ENCODE measurements at places on chromosomes 5 and 9.

DNA sequence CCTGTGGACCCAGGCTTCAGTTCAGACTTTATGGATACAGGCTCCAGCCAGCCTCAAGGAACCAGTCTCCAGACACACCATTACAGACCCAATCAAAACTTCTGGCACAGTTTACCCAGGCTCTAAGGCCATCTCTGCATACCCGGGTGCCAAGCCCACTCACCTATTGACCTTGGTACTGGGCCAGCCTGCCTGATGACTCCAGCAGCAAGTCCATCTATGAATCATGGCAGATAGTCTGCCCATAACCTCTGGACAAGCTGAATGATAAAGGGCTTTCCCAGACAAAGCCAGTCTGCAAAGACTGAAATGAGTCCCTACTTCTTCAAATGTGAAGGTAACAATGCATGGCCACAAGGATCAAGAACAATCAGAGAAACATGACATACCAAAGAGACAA is 1327.1 kb upstream of the C9orf72 start:
- DNase-seq, result no peak

GRCh38 chr5:103120607-103121200 is 603 bp downstream of the PPIP5K2 start:
- no peak for DNase-seq

- no peak for DNase-seq
Observed at GRCh38 chr9:135320331-135320730, 159.3 kb upstream of the PPP1R26 start.

DNA sequence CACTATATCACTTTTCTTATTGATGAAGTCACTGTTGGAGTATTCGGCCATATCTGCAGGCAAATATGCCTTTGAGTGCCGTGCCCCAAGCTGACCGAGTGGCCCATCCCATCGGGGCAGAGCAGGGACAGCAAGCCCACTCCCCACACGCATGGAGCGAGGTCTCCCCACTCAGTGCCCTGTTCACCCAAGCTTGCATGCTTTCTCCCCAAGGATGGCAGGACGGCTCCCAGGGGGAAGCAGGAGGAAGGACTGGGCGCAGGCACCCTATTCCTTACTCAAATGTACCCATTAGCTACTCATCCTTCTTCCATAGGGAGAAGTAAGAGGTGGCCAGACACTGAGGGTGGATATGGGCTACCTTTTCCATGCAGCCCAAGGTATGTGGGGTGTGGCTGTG is 309.0 kb downstream of the IRX1 start:
- no peak for DNase-seq

GRCh38 chr5:111583758-111584203 is 71.4 kb upstream of the STARD4 start:
- no peak for DNase-seq

DNA sequence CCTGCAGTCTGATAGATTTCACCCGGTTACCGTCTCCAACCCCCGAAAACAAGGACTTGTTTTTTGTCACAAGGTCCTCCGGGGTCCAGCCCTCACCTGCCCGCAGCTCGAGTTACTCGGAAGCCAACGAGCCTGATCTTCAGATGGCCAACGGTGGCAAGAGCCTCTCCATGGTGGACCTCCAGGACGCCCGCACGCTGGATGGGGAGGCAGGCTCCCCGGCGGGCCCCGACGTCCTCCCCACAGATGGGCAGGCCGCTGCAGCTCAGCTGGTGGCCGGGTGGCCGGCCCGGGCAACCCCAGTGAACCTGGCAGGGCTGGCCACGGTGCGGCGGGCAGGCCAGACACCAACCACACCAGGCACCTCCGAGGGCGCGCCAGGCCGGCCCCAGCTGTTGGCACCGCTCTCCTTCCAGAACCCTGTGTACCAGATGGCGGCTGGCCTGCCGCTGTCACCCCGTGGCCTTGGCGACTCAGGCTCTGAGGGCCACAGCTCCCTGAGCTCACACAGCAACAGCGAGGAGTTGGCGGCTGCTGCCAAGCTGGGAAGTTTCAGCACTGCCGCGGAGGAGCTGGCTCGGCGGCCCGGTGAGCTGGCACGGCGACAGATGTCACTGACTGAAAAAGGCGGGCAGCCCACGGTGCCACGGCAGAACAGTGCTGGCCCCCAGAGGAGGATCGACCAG is 121.3 kb downstream of the DAB2IP start:
- no peak for DNase-seq

GRCh38 chr5:52684051-52684450 is 103.7 kb upstream of the ITGA1 start:
- no peak for DNase-seq

GRCh38 chr5:90022711-90023053 is 386.9 kb downstream of the CETN3 start:
- no peak for DNase-seq

GRCh38 chr5:105903069-105903468 is 1767.7 kb downstream of the EFNA5 start:
- no peak for DNase-seq

DNA sequence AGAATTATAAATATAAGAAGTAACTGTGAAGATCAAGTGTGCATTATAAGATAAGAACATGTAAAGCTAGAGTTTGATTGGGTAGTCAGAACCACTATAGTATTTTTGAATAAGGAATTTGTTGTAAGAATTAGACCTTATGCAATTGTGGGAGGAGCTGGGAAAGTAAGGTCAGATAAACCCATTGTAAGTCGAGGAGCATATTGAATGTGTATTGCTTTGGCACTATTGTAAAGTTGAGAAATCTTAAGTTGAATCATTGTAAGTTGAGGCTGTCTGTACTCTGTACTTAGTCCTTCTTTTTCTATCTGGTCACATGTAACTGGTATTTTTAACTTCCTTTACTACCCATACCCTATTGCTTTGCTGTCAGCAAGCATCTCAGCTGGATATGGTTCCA is 158.7 kb downstream of the CCDC171 start:
- DNase-seq, result no peak

DNA sequence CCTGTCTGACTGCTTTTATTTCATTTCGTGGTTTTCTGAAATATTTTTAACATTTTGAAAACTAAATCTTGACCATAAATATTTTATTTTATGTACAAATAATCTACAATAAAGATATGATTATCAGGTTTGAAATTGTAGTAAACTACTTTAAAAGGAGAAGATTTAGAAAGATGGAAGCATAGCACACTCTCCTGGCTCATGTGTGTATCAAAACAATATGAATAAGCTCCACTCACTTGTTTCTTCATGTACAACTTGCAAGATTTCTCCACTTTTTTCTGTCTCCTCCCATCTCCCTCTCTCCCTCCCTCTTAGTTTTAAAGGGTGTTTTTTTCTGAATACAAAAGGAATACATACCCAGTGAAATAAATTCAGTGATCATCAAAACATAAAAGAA is 15.4 kb upstream of the VPS13A start:
- no peak for DNase-seq

DNA sequence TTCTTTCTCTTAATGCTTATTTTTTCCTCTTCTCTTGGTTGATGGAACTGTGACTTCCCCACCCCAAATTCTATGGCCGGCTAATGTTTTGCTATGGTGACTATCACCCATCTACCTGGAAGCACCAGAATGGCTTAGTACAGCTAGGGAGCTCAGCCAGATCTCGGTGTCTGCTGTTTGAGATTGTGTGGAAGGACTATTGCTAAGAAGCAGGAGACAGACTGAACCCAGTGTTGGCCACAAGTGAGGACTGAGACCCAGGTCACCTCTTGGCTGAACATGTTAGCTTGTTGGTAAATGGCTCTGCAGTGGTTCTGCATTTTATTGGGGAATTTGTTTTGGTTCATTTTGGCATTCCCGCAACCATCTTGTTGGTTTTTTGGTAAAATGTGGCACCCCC is 2.7 kb downstream of the PRRC2B start:
- DNase-seq, result no peak

DNA sequence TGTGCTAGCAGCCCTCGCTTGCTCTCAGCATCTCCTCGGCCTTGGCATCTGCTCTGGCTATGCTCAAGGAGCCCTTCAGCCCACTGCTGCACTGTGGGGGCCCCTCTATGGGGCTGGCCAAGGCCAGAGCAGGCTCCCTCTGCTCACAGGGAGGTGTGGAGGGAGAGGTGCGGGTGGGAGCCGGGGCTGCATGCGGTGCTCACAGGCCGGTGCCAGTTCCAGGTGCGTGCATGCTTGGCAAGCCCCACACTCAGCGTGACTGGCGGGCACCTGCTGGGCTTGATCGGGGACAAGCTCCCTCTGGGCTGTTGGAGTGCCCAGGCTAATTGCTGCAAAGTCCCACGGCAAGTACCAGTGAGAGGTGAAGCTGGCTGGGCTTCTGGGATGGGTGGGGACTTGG is 170.5 kb downstream of the TRIM36 start:
- DNase-seq, result no peak

DNA sequence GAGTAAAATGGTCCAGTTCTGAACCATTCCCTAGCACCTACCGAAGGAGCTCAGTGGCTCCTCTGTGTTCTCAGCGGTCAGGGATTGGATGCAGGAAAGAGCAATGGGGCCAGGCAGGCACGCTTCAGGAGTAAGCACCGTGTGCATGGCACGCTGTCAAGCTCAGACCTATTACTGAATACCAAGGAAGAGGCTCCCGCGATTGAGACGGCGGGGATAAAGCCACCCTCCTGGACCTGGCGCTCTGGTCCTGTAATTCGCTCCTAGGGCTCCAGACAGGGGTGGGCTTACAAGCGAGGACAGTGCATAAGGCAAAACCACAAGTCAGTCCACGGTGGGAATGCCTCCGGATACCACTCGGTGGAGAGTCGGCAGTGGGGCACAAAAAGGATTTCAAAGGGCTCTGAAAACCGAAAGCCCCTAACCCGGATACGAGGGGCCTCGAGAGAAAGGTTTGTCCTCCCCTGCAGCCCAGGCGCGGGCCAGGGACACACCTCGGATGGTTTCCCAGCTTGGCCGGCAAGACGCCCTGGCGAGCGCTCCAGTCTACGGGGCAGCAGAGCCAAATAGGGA is 988 bp downstream of the OXCT1 start:
- no peak for DNase-seq

DNA sequence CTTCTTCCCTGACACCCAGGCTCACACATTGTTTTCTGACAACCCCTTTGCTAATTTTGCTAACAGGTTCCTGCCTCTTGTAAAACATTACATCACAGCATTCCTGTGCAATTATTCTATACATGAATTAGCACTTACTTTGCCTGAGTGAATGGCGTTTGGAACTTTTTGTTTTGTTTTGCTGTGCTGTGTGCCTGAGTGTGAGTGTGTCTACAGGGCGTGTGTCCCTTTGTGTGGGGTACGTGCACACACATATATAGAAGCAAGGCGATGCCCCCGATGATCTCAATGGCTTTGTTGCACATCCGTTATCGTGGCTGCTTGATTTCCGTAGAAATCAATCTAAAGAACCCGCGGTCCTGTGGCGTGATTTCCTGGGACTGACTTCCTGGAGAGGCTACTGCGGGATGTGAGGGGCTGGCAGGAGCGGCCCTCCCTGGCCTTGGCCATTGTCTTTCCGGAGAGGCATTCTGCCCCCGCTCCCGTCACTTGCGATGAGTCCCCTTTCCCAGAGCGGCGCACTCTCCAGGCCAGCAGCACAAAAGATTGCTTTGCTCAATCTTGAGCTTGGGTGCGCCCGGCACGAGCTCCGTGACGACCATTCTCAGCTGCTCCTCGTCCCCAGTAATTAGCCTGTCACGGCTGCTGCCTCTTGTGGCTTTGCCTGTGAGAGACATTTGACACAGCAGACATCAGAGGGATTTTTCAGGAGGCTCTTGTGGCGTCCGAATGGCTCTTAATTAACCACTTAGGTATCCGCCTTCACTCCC is 398.1 kb upstream of the IRX1 start:
- no peak for DNase-seq

DNA sequence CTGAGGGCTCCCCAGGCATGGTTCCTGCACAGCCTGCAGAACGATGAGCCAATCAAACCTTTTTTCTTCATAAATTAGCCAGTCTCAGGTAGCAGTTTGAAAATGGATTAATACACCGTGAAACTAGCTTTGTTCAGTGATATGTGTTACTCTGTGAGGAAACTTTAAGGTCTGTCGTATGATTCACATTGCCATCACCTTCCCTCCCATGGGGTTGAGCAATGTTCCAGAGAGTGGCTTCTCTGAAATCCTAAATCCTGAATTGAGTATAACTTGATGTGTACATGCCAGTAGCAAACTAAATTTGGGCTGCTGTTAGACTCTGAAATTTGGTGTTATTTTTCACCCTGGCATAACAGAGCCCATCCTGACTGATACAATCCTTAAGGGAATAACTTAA is 866.4 kb upstream of the C9orf72 start:
- DNase-seq, result no peak

DNA sequence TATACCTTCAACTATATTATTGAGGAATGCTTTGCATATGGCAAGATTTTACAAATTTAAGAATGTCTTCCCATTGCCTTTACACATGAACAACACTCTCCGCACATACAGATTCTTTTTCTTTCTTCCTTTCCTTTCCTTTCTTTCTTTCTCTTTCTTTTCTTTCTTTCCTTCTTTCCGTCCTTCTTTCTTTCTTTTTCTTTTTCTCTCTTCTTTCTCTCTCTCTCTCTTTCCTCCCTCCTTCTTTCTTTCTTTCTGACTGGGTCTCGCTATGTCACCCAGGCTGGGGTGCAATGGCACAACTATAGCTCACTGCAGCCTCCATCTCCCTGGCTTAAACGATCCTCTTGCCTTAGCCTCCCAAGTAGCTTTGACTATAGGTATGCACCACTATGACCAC is 13.8 kb downstream of the WDR31 start:
- DNase-seq, result no peak

- no peak for DNase-seq
Observed at GRCh38 chr9:107237873-107238272, 45.2 kb upstream of the RAD23B start.

- no peak for DNase-seq
Observed at GRCh38 chr9:112771359-112772214, 21.0 kb downstream of the SNX30 start.

GRCh38 chr5:67249590-67249895 is 52.9 kb upstream of the CD180 start:
- no peak for DNase-seq

GRCh38 chr5:66810848-66811261 is 214.7 kb downstream of the MAST4 start:
- no peak for DNase-seq

GRCh38 chr9:98010445-98010844 is 27.3 kb downstream of the ANP32B start:
- DNase-seq, result no peak

- DNase-seq, result no peak
Observed at GRCh38 chr9:114954956-114955582, 24.7 kb upstream of the TNFSF8 start.

DNA sequence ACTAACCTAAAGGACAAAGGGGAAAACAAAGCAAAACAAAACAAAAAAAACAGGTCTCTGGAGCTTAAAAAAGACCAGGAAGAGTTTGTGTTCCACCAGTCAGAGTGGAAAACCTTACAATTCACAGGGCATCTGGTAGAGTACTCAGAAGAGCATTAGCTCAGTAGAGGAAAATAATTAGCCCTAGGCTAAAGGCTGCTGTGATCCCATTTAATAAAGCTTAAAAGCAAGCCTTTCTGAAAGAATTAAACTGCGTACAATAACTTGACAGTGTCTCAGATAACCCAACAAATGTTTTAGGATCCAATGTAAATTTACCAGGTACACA is 7.3 kb downstream of the ECM2 start:
- DNase-seq, result no peak

GRCh38 chr9:105359892-105360291 is 87.9 kb upstream of the FSD1L start:
- DNase-seq, result no peak
